ENCODE measurements at places on chromosomes 13 and 19.

- DNase-seq: no peak
Observed at GRCh38 chr19:29491491-29491890, 34.3 kb upstream of the VSTM2B start.

GRCh38 chr13:23020246-23020843 lies 160.4 kb upstream of the SGCG start:
- peak; percentile 45 for DNase-seq

- peak; percentile 67 for DNase-seq
Observed at GRCh38 chr19:42606660-42607351, 12.1 kb upstream of the CEACAM8 start.

- DNase-seq: no peak
Observed at GRCh38 chr13:101892296-101892695, 439.8 kb downstream of the ITGBL1 start.

DNA sequence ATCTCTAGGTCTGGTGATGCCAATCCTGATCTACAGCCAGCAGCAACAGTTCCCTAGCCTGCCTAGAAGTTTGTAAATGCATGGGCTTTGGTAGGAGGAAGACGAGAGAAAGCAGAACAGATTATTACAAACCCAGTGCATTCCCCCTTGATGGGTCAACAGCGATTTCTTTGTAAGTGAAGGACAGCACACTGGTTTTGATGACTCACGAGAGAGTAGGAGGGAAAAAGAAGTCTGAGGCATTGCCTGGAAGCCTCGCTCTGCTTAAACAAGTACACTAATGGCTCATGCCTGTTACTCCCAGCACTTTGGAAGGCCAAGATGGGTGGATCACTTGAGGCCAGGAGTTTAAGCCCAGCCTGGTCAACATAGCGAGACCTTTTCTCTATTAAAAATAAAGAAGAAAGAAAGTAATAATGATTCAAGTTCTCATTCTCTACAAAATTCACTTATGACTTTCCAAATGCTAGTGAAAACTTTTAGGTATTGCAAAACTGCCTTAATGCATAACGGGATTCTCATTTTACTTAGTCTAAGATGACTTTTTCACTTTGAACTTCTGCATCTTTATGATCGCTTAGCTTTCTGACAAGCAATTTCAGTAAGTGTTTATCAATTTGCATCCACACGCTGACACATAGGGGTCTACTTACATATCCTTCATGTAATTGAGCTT lies 47.7 kb upstream of the USPL1 start:
- no peak for DNase-seq

DNA sequence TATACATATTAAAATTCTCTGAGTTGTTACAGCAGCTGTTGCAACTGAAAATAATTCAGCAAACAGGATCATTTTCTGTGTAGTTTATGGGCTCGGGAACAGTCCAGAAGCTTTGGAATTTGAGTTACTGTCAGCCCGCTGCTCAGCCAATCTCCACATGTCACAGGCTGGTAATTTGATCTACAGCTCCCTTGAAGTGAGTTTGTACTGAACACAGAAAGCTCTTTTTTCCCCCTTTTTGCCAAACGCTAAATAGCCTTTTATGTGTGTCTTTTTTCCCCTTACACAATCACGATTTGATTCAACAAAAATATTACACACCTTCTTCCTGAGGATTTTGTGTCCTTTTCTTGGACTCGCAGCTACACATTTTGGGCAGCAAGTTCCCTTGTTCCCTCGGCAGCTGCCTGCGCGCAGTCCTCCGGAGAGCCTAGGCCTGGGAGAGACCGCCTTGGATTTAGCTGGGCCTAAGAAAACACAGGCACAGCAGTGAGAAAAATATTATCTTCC lies 371.4 kb downstream of the KCNRG start:
- peak; percentile 30 for DNase-seq

DNA sequence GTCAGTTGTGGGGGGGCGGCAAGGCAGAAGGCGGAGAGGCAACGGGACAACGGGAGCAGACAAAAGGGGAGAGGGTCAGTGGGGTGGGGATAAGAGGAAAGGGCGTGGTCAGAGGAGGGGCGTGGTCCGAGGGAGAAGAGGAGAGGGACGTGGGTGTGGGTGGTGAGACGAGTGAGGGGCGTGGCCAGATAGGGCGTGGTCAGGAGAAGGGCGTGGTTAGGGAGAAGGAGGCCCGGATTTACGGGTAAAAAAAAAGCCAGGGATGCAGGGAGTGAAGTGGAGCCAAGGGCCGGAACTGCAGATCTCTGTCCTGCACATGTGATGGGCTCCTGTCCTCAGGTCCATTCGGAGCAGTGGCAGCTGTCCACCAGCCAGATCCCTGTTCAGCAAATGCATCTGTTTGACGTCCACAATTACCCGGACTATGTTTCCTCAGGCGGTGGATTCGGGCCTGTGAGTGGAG lies 21.5 kb downstream of the CPT1C start:
- DNase-seq: peak; percentile 48

DNA sequence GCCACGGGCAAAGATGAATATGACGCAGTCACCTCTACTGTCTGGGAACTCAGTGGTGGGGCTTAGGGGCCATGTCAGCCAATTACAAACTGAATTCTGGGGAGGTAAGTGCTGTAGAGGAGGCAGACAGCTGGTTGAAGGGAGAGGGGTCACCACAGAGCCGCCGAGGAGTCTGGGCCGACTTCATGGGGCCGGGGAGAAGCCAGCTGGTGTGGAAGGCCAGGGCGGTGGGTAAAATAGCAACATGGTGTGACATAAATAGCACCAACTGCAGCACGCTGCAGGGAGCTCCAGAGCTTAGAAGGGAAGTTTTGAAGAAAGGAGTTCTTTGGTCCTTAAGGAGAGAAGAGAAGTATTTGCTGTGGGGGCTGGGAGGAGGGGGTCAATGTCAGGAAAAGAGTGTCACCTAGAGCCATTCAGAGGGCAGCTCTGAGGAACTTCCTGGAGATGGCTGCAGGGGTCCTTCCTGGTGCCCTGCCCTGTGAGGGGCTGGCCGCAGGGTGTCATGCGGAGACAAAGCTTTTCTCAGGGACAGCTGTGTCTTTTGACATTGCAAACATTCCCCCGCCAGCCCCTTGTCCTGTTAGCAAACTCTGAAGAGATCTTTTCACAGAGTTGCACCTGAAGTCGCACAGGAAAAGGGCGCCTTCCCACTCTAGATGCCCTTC lies 6.4 kb downstream of the METTL21C start:
- no peak for DNase-seq

GRCh38 chr13:47474326-47474725 lies 526.7 kb downstream of the SUCLA2 start:
- no peak for DNase-seq

DNA sequence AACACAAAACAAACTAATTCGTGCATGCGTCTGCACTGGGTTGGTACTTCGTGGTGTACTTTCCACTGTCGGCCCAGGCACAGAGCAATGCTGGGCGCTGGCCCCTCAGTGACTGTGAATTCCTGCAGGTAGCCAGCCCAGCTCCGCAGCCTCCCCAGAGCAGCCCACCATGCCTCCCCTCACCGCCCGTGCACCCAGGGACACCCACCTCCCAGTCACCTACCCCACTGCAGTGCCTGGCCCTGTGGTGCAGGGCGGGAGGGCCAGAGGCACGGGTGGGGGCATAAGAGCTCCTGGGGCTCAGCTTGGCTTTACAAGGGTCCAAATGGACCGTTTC lies 93.1 kb upstream of the ZNF507 start:
- DNase-seq: no peak

GRCh38 chr13:109154146-109154545 lies 524.7 kb downstream of the MYO16 start:
- DNase-seq: no peak

GRCh38 chr19:46925548-46925950 lies 64.8 kb downstream of the ARHGAP35 start:
- DNase-seq: no peak

DNA sequence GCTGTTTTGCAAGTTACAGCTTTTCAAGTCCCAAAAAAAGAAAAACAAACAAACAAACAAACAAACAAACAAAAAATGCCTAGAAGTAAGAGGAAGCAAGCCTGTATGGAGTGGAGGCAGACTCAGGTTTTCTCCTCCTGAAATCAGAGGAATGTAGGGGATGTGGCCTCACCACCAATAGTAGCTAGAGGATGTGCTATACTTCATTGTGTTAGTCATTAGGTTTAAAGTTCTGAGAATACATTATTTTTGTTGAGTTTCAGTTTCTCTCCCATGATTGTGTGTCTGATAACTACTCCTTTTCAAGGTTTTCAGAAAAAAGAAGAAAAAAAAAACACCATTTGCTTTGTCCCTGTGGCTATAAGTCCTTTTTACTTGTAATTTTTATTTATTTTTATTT lies 524.5 kb downstream of the GPC6 start:
- no peak for DNase-seq

DNA sequence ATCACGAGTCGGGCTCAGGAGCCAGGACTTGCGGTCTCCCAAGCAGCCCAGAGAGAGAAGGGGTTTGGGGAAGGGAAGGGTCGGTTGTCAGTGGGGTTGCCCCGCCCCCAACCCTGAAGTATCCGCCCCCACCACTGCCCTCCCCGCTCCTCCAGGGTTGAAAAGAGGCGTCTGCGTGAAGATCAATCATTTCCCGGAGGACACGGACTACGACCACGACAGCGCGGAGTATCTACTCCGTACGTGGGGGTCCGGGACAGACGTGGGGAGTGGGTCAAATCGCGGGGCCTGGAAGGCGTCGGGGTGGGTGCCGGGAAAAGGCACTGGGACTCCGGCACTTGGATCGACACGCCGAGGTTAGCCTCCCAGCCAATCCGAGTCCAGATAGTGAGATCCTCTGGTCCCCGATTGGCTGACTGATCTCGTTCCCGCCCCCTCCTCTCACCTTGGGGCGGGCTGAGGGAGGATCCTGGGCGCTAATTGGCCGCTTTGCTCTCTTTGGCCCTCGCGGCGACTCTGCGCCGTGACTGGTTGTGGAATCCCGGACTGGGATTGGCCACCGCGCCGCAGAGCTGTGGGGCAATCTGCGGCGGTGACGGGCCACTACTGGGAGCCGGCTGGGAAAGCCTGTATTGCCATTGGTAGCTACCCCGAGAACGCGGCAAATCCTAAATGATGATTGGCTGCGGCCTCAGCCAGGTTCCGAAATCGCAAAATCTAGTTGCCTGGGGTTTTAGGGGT lies 13.3 kb upstream of the CACNG6 start:
- DNase-seq: peak; percentile 88

DNA sequence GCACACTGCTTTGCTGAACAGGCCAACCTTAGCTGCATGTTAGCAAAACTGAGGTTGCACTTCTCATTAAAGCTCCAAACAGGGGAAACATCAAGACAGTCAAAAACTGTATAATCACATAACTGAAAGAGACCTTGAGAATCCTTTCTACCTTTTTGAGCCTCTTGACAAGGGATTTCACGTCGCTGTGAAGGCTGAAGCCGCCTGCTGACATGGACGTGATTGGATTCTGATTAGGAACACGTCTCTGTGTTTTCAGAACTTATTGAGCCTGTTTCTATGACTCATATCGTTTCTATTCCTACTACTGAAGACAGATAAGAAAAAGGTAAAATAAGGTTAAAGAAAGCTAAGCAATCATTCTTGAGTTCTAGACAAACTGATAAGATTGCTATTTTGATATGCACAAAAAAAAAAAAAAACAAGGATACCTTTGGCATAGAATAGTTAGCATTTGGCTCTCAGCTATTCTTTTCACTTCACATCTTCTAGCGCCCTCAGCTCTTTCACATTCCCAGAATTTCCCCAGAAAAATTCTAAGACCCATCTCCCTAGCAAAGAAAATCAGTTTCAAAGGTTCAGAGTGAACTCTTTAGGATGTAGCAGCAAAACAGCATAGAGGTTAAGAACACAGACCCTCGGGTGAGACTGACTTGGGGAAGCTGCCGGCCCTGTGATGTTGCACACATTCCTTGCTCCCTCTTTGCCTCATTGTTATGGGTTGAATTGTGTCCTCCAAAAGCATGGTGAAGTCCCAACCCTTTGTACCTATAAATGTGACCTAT lies 81.6 kb downstream of the DOCK9 start:
- no peak for DNase-seq

GRCh38 chr19:52188822-52189734 lies 774 bp upstream of the PPP2R1A start:
- DNase-seq: peak; percentile 57

GRCh38 chr13:49561062-49561410 lies 24.3 kb downstream of the RCBTB1 start:
- no peak for DNase-seq

DNA sequence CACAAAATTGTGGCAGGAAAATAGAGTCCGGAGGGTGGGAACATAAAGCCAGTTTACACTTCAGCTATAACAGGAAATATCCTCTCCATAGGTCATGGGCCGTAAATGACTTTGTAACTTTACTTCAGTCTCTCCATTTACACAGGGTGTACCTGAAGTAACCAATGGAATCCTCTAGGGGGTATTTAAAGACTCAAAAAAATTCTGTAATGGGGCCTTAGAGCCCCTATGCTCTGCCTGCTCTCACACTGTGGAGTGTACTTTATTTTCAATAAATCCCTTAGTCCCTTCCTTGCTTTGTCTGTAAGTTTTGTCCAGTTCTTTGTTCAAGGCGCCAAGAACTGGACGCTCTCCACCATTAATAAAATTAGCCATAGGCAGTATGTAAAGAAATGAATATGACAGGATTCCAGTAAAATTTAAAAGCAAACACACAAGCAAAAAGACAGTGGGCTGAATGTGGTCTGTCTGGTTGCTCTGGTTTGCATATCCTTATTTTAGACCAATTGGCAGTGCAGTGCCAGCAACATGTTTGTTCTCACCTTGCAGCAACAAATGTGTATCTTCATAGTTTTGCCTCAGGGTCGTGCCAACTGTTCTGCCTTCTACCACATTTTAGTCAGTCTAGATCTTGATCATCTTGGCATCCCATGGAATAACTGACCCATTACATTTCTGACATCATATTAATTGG lies 801.5 kb upstream of the SPRY2 start:
- DNase-seq: no peak

GRCh38 chr19:38700902-38701454 lies 43.3 kb downstream of the CAPN12 start:
- no peak for DNase-seq

GRCh38 chr19:34184880-34185491 lies 12.7 kb downstream of the LSM14A start:
- DNase-seq: no peak

DNA sequence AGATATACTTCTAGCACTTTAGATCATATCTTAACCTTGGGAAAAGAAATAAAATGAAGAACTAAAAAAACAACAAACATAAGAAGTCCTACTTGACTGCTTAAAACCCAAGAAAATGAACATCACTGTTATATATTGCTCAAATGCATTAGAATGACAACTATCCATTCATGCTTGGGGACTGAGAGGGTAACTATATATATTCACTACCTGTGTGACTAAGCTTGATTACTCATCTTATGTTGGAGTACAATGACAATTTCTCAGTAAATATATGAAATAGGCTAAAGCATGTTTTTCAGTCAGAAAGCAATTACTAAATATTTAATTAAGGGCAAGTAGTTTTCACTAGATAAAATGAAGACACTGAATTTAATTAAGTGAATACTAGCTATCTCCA lies 40.1 kb downstream of the ZC3H13 start:
- DNase-seq: no peak
